ENCODE measurements at places on chromosomes 16 and 17. TPM values are rescaled to one million over a fixed set of nuclear protein-coding genes. Genes with fewer than 3 reads are reported as not detected.

Gene ADORA2B
- total RNA-seq, result 37.0 TPM

Gene WBP2
- total RNA-seq, result 104 TPM

Gene OR1A2
- not detected for total RNA-seq

Gene CACNG3
- not detected for total RNA-seq

Gene DGKE
- total RNA-seq, result 2.5 TPM

GRCh38 chr17:31533546-31534155, 142.2 kb downstream of the RAB11FIP4 start:
- DNase-seq, result no peak

DNA sequence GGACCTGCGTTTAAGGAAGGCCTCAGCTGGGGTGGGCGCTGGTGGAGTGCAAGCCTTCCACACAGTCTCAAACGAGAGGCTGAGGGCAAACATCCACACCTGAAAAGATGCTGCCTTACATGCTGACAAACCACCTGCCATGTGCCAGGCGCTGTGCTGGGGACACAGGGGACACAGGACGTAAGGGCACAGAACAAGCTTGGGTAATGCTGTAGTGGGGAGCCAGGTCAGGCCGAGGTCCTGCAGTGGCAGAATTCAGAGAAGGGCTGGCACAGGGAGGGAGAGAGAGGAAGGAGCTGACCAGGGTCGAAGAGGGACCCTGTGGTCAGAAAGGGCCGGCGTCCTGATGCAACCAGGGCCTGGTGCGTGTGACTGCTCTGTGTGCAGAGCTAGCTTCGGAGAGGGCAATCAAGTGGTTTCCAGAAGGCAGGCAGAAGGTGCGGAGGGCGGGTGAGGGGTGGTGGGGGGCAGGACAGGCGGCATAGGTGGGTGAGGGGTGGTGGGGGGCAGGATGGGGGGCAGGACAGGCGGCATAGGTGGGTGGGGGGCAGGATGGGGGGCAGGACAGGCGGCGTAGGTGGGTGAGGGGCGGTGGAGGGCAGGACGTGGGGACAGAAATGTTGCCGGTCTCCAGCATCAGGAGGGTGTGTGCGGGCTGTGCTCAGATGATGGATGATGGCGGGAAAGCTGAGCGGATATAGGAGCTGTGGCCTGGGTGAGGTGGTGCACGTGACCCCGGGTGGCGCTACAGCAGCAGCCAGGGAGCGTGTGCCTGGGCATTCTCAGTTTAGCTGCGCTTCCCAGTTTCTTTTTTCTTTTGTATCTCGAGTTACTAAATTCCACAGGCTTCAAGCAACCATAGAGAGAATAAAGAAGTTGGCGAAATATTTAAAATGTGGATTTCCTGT, 18.8 kb downstream of the TELO2 start:
- DNase-seq, result no peak

- no peak for DNase-seq
These were observed 6.8 kb downstream of the KIF18B start for GRCh38 chr17:44940768-44941167.

DNA sequence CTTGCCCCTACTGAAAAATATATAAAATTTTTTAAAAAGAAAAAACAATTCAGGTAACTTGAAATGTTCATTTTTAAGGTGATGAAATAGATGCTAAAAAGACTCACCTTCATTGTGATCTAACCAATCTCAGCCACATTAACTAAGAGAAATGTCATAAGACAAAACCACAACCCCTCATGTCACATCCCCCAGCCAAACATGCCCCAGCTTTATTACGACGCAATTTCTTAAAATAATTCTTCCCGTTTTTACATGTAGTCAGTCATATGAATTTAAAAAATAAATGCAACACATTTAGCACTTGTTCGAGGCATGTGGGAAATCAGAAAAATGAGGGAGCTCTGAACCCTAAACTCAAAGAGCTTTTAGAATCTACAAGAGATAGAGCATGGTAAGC, 9.5 kb downstream of the AMFR start:
- DNase-seq, result no peak

- peak; percentile 22 for DNase-seq
These were observed 577 bp upstream of the HS3ST2 start for GRCh38 chr16:22813223-22813947.

DNA sequence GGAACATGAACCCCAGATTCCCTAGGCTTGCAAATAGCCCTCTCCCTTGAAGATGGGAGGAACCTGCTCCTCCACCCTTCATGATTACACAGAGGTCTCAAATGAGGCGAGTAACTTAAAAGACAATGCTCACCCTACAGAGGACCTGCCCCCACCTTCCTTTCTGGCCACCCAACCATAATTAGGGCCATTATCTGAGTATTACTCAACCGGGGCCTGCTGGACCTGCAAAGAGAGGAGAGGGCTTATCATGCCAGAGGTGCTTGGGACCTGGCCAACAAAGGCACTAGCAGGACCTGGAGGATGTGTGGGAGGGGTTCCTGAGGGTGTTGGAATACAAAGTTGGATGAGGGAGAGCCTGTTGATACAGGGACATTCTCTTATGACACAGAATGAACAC, 42.4 kb downstream of the RNF157 start:
- DNase-seq, result no peak

DNA sequence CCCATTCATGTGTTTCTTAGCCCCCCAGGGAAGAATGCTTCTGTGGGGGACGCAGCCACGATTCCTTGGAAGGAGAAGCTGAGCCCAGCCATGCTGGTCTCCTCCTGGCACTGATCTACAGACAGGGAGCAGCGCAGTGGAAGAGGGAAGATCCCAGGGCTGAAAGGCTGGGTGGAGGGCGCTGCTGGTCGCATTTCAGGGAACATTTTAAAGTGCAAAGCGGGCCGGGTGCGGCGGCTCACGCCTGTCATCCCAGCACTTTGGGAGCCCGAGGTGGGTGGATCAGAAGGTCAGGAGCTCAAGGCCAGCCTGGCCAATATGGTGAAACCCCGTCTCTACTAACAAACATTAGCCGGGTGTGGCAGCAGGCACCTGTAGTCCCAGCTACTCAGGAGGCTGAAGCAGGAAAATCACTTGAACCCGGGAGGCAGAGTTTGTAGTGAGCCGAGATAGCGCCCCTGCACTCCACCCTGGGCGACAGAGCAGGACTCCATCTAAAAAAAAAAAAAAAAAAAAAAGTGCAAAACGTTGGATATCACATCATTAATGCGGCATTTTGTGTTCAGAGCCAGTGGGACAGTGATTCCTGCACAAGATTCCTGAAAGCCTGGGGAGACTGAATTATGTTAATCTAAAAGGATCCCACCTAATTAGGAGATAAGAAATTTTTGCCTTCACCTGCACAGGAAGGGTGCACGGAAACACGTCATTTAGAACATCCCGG, 558 bp upstream of the CHMP6 start:
- no peak for DNase-seq

GRCh38 chr16:84836234-84836647, 16.5 kb downstream of the CRISPLD2 start:
- DNase-seq, result peak; percentile 71
